ENCODE measurements at places on chromosomes 16 and 17.

GRCh38 chr17:49035470-49036269 is 38.5 kb downstream of the IGF2BP1 start:
- no peak for DNase-seq

- DNase-seq: no peak
These were observed 11.8 kb upstream of the CLTC start for GRCh38 chr17:59607817-59608403.

DNA sequence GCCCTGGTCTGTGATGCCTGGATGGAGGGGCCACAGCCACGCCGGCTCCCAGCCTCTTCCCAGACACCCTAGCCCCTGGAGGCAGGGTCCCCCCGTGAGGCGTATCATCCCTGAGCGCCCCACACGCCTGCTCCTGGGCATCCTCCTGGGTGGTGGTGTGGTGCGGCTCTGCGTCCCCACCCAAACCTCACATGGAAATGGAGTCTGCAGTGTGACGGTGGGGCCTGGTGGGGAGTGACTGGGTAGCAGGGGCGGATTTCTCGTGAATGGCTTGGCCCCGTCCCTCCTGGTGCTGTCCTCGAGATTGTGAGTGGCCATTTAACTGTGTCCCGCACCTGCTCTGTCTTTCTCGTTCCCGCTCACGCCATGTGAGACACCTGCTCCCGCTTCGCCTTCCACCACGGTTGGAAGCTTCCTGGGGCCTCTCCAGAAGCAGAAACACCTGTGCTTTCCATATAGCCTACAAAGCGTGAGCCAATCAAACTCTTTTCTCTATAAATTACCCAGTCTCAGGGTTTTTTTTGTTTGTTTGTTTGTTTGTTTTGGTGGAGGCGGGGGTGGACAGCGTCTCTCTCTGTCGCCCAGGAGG is 5.9 kb upstream of the SSTR5 start:
- DNase-seq: no peak

DNA sequence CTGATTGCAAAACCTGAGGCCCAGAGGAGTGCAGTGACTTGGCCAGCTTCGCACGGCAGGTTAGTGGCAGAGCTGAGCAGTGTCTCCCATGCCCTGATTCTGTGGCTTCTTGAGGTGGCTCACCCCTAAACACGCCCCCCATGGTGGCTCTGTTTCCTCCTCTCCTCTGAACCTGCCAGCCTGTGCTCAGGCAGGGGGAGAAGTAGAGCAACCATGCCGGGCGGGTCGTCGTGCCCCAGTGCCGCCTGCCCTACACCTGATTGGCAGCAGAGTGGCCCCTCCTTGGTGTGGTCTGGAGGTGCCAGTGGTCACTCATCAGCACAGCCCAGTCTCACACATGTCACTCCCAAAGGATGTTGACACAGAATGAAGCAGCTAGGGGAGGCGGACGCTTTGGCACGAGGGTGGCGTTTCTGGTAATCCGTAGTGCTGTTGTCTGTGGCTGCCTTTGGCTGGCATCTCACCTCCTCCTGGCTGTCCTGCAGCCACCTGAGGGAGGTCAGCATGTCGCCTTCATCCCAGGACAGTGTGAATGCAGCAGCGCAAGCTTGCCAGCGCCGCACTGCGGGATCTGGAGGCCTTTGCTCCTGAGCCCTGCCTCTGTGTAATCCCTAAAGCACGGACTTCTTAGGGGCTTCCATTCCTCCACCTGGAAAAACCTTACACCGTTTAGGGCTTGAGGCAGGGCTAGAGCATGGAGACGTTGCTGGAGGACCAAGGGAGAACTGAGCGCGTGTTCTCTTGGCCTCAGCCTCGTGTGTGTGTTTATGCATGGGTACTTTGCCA is 294.7 kb downstream of the SEC14L1 start:
- DNase-seq: no peak

All from astrocyte (in vitro differentiated cells and primary cell).